GM18507 (cell line): ENCODE measurements at places on chromosomes 6 and 20.

- DNase-seq = no peak
Measured at GRCh38 chr6:23457321-23457720, 668.7 kb upstream of the NRSN1 start.

GRCh38 chr6:151240036-151240685 is 394 bp downstream of the AKAP12 start:
- no peak for DNase-seq

DNA sequence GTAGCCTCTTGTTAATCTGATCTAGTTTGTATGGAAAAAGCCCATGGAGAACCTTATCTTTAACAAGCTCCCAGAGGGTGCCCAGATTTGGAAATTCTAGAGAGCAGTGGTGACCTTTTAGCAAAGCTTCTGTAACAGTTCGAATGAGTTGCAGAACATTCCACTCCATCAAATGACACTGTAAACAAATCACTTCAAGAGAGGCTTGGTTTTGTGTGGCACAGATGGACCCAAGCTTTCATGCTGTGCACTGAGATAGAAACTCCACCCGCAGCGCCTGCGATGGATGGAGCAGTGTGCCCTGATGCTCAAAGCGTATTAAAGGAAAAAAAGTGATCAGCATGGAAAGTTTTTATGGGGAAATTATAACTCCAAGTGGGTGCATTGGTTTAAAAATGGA is 55.1 kb upstream of the ISM1 start:
- no peak for DNase-seq

DNA sequence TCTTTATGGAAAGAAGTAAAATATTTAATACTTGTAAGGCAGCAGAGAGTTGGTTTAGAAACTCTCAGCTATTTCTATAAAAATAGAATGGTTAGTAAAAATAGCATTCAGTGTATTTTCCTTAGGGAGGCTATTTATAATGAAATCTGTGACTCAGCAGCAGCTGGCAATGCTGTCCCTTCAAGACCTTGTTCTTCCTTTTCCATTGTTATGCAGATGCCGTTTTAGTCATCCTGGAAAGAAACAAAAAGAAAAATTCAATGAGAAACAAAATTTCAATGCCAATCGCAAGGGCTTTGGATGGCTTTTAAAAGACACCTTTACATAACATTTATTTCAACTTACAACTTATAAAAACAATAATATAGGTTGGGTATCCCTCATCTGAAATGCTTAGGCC is 17.5 kb downstream of the MPC1 start:
- no peak for DNase-seq

DNA sequence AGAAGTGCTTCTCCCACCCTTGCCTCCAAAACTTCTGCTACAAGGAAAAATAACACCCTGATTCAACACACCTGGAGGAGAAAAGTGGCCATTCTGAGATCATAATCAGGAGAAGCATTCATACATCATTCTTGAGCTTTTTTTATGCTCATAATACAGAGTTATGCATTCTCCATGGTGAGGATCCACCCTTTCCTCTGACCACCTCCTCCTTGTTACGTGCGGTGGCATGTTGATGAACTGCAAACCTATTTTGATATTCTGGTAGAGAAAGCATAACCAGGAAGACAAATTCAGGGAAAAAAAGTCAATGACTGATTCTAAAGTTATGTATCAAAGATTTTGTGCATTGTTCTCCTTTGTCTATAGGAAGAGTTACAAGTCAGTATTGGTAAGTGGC is 169.8 kb downstream of the KLHL32 start:
- DNase-seq = no peak

DNA sequence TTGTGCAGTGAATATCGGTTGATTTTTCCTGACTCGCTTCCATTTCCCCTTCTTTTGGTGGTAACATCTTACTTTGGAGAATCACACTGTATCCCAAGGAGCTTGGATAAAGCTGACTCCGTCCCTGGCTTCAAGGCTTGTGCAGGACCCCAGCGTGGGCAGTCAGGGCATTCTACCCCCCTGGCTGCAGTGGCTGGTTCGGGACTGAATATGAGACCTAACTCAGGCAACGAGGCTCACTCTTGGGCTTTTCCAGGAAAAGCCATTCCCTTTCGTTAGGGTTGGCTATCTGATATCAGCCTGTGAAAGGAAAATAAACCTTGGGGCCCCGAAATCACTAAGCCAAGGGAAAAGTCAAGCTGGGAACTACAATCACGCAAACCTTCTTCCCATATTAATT is 30.1 kb upstream of the GJA1 start:
- no peak for DNase-seq

GRCh38 chr6:89495961-89496535 is 63.1 kb downstream of the ANKRD6 start:
- DNase-seq = no peak

DNA sequence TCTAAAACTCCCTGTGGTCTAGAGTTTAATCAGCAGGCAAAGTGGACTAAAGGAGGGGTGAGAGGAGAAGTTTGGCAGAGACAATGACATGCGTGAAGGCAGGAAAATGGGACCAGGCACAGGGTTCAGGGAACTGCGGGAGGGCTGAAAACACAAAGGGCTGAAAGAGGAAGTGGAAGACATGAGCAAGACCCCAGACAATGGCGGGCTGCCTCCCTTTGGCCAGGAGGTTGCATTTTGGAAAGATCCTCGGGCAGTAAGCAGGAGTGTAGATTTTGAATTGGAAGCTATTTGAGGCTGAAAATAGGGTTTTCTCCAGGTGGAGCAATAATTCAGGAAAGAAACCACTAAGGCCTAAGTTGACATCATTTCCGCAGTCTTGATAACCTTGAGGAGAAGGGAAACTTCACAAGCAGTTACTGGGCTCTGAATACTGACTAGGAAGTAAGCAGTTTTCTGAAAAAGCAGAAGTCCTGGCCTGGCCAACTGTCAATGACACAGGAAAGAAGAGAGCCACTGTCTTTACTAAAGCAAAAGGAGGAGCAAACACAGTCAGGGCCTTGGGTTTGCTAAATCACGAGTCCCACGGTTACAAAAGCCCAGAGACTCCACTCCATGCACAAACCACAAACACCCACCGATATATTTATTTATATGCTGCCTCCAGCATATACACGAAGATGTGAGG is 3.4 kb downstream of the LY86 start:
- no peak for DNase-seq

- no peak for DNase-seq
Measured at GRCh38 chr20:6122873-6123648, at the start of gene FERMT1. Gene FERMT1, minus strand, starts transcription at chr20:6123030. Its CDS starts 3,476 bp downstream, at chr20:6119554.

- DNase-seq = no peak
Measured at GRCh38 chr6:48809245-48809644, 653.8 kb downstream of the MMUT start.
